ENCODE measurements at places on chromosomes 6 and 20.

DNA sequence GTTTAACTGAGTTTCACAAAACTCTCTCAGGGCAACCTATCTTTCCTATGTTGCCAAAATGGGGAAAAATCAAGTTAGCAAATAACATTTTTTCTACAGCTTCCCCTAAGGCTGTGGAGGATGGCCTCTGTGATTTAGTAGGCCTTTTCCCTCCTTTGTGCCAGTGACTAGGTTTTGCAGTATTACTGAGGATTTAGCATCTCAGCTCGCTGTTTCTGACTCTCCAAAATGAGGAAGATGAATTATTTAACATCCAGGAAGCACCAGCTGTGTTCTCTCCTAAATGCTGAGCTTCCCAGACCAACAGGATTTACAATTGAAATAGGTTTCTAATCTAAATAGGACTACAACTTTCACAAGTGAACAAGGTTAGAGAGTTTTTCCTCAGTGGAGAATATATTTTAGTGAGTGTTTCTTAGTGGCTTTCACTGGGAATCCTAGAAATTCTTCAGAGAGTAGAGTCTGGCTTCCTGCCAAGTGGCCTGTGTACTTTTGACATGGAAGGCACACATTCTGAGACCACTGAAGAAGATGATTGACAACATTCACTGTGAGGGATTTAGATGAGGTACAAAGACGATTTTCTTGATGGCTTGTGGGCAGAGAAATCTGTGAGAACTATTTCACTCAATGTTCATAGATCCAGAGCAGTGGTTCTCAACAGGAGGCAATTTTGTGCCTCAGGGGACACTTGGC, 62.4 kb downstream of the PTCHD4 start:
- no peak for DNase-seq

- no peak for DNase-seq
Observed at GRCh38 chr6:149303468-149303867, 14.0 kb upstream of the TAB2 start.

GRCh38 chr6:31723980-31724691, 963 bp downstream of the MPIG6B start:
- no peak for DNase-seq

DNA sequence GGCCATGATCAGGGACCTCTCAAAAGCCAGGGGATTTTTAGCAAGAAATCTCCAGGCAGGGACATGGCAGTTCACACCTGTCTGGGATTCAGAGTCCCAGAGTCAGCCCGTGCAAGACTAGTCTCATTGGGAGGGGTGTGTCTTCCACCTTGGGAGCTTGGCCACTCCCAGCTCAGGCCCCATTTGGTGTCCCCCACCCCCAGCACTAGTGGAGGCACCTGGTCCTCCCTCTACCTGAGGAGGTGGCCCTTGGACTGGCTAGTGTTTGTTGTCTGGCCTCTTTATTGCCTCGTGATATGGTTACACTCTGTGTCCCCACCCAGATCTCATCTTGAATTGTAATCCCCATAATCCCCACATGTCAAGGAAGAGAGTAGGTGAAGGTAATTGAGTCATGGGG, 140.8 kb upstream of the PHACTR3 start:
- DNase-seq = no peak

DNA sequence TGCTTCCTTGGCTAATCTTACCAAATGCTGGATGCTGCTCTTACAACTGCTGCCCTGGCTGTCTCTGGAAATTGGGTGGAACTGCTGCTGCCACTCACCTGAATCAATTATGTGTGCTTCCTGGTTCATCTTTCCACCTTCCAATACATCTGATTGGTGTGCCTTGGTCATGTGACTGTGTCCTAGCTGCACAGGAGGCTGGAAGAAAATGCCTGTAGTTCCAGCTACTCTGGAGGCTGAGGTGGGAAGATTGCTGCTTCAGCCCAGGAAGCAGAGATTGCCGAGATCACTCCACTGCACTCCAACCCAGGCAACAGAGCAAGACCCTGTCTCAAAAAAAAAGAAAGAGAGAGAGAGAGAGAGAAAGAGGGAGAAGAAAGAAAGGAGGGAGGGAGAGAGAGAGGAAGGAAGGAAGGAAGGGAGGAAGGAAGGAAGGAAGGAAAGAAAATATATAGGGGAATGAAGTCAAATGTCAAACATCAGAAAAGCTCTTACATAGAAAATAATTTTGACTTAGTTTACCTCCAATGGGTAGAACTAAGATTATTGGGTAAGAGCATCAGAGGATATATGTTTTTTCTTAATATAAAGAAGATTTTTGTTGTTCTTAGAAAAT, 14.1 kb upstream of the PPARD start:
- no peak for DNase-seq

DNA sequence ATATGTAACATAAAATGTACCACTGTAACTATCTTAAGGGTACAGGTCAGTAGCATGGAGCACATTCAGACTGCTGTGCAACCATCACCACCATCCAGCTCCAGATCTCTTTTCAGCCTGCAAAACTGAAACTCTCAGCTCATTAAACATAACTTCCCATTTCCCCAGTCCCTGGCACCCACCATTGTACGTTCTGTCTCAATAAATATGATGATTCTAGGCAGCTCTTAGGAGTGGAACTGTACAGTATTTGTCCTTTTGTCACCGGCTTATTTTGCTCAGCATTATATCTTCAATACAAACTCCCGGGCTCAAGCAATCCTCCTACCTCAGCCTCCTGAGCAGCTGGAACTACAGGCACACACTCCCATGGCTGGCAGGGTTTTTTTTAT, 1.5 kb downstream of the ZC3H12D start:
- DNase-seq = no peak

GRCh38 chr6:105212587-105212986, 32.8 kb upstream of the POPDC3 start:
- no peak for DNase-seq

DNA sequence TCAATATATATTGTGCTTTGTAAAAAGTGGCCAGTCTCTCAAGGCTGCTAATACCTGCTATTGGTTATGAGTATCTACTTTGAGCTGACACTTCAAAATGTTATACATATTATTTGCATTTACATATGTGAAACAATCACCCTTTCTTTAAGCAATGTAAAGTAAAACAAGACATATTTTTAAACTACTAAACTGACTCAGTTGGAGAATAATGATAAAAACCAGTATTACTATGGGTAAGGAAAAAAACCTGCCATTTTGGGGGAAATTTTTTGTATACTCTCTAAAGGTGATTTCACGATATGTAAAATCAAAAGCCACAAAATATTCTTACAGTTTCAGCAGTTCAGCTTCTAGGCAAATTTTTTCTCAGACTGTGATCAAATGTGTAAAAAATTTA, 232.3 kb downstream of the PRL start:
- DNase-seq = no peak

DNA sequence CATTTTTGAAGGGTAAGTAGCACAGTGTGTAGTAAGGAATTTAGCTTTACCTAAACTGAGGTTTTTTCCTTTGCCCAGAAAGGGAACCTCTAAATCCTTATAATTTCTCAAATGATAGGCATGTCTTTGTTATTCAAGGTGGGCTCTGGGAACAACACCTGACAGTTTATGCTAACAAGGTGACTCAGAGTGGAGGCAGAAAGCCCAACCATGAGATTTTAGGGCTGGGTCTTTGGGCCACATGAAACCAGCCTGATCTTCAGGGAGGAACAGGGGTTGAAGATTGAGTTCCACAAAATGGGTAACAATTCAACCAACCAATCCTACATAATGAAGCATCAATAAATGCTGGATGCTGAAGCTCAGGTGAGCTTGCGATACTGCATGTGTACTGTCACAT, 46.6 kb downstream of the PRSS35 start:
- no peak for DNase-seq

DNA sequence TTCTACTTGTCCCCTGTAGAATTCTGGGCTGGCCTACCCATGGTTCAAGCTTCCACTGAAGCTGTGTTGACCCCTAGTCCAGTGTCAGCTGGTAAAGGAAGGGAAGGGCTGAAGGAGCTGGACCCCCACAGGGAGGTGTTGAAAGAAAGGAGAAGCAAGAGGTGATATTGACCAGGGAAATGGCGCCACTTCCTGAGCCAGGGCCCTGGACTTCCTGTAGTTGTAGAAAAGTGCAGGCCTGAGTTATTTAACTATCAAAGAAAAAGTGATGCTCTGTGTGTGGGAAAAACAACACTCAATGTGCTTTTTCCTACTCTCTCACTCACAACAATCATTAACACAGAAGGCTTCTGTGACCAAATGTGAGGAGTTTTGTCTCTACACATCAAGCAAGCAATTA, 60.0 kb upstream of the IER3 start:
- DNase-seq = no peak

- DNase-seq = no peak
Observed at GRCh38 chr6:99605074-99605734, 1.4 kb upstream of the PRDM13 start.

GRCh38 chr6:115582386-115582785, 478.3 kb downstream of the FRK start:
- DNase-seq = no peak

- no peak for DNase-seq
Observed at GRCh38 chr6:4506223-4506622, 270.0 kb upstream of the CDYL start.

- DNase-seq = no peak
Observed at GRCh38 chr6:126531286-126531685, 191.4 kb downstream of the CENPW start.

DNA sequence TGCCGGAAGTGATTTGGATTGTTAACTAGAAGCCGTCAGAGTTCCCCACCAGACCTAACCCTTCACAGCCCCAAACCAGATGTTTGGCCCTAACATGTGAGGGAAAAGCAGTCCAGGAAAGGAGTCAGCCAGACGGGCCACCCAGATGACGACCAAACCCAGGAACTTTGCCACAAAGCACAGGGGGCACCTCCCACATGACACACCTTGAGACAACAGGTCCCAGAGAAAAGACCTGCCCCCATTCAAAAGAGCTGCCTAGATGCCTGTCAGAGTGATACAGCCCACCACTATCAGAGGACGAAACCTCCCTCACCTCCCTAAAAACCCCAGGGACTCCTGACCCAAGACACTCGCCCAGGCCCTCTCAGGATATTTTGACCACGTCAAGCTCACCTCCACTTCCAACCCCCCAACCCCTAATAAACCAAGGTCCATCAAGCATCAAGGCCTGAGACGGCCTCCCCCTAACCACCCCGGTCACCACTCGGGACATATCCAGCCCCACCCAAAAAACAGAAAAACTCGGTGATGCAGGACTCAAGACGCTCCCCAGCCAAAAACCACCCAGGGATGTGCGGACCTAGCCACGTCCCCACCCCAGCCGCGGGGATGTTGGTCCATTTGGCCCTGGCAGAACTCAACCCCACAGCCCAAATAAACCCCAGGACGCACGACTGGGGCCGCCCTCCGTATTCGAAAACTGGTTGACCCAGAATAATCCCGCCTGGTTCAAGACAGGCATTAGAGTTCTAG, 662 bp downstream of the ZNF343 start:
- no peak for DNase-seq

DNA sequence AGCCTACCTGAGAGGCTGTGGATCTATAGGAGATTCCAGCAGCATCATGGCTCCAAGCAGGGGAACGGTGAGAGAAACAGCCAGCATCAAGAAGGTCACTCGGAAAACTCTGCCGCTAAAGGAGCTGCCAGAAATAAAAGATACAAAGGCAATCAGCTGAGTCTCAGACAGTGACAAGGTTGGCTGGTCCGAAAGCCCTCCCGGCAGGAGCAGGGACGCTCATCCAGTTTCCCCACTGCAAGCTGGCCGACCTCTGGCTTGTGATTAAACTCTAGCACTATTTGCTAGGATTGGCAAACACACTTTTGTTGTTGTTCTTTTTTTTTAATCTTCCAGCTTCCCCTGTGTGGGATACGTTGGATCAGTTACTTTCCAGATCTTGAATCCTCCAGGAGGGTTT, 8.7 kb downstream of the APMAP start:
- DNase-seq = no peak

DNA sequence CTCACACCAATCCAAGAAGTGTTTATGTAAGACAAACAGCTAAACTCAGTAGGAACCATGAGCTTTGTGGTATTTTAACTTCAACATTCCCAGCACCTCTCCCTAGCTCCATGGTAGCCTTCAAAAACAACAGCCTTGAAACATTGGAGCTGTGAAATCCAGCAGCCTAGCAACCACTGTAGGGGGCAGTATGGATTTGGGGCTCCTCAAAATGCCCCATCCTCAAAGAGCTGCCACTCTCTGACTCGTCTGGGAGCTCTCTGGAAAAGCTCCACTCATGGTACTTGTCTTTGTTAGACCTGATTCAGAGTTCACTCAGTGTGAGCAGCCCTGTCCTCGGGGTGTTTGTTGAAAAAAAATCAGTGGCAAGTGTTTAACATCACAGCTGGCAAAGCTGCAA, 82.9 kb downstream of the KIF6 start:
- DNase-seq = no peak

DNA sequence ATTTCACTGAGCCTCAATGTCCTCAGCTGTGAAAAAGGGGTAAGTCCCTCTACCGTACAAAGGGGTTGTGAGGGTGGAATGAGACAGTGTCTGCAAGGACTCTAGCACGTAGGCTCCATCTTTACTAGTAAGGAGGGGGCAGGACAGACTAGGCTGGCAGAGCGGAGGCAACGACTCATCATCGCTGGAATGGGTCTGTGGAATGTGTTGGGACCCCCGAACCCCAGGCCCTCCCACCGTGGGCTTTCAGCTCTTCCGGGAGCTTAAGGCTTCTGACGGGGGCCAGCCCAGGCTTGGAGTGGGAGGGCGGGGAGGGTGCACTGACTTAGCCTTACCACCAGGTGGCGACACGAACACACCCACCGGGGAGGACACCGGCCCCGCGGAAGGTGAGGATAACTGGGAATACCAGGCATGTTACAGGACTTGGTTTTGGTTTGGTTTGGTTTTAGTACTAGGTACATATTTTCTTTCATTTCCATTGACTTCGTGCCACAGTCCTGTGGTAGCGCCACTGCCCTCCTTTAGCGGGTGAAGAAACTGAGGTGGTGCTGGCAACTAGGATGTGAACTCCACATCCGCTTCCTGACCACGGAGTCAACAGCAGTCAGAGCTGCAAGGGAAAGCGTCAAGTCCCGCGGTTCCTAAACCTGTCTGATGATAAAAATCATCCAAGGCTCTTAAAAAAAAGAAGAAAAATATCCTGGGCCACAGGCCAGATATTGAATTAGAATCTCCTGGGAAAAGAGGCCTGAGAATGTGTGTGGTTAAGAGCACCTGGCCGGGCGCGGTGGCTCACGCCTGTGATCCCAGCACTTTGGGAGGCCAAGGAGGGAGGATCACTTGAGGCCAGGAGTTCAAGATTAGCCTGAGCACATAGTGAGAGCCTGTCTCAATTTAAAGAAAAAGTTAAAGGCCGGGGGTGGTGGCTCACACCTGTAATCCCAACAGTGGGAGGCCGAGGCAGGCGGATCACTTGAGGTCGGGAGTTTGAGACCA, 10.3 kb upstream of the TULP1 start:
- DNase-seq = peak; percentile 49

Measured in stimulated activated CD8-positive, alpha-beta memory T cell treated with anti-CD3 and anti-CD28 coated beads, Interleukin-15, amount 100 ng/mL, for 48 hours (primary cell).